ENCODE measurements at places on chromosomes 4 and X. TPM values are rescaled to one million over a fixed set of nuclear protein-coding genes. Genes with fewer than 3 reads are reported as not detected.

Gene SAGE1
- not detected for total RNA-seq

Gene TENM3
- 127 TPM for total RNA-seq

Gene PNMA6A
- total RNA-seq = 1.9 TPM

GRCh38 chrX:53122013-53122412 is 28.1 kb downstream of the KANTR start:
- H3K4me3 ChIP-seq = no peak overlapping the region
- no peaks in the 10 kb centered on the region for H3K27me3 ChIP-seq
- H3K4me1 ChIP-seq = no peaks in the 10 kb centered on the region
- DNase-seq = no peak
- H3K36me3 ChIP-seq = no peaks in the 10 kb centered on the region
- H3K27ac ChIP-seq = no peak overlapping the region

DNA sequence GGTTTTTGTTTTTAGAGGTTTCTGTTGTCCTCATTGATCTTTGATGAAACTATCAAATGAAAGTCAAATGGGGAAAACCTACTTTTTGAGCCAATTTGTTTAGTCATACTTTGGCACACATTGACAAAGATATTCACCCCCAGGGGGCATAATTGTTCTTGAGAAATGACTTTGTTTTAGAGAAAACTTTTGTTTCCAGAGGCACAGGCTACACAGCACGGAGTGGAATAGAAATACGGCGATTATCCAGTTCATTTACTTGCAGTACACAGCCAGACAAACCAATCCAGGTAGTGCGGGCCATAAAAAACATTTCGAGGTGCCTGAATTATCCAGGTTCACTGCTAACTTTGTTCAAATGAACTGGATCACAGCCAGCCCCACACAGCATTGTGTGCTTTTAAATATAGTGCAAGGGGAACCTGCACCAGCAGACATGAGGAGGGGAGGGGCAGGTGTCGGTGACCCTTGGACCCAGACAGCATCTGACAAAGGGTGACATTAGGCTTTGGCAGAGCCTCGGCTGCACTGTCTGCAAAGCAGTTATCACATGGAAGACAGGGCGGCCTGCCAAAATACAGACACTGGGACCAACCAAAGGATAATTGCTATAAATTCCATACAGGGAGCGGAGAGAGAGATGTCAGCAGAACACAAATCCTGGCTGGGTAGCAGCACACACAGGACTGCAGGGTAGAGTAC is 179.6 kb upstream of the NOCT start:
- peak; percentile 18 for DNase-seq
- H3K4me1 ChIP-seq = no peaks in the 10 kb centered on the region
- no peaks in the 10 kb centered on the region for H3K36me3 ChIP-seq
- no peak overlapping the region for H3K27ac ChIP-seq
- no peak overlapping the region for H3K4me3 ChIP-seq

DNA sequence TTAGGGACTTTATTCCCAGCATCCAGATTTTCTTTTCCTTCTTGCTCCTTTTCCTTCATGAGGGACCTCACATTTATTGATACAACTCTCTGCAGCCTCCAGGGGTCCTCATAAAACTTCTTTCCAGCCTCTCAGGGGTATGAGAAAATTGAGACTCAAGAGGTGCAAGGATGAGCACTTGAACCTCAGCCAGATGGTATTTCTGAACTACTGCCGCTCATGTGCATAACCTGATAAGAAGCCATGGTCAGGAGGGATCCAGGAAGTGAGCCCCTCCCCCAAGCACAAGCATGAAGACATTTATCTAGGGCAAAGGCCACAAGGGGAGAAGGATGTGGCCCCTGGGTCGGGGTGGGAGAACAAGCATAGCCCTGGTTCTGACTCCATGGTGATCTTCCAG is 73.3 kb downstream of the TSPAN7 start:
- H3K27me3 ChIP-seq = no peaks in the 10 kb centered on the region
- H3K36me3 ChIP-seq = no peaks in the 10 kb centered on the region
- H3K4me1 ChIP-seq = no peaks in the 10 kb centered on the region
- H3K4me3 ChIP-seq = no peak overlapping the region
- no peak for DNase-seq
